Aorta (tissue), 5 donors: ENCODE measurements at places on chromosomes 6 and 20. TPM values are rescaled to one million over a fixed set of nuclear protein-coding genes. Genes with fewer than 3 reads are reported as not detected.

Gene CTAGE9
- not detected for total RNA-seq

Gene SLC13A3
- 3.7 TPM for total RNA-seq

Gene SLC17A1
- not detected for total RNA-seq

Gene GPR6
- total RNA-seq, result not detected
